ENCODE measurements at places on chromosomes 12 and 14.

DNA sequence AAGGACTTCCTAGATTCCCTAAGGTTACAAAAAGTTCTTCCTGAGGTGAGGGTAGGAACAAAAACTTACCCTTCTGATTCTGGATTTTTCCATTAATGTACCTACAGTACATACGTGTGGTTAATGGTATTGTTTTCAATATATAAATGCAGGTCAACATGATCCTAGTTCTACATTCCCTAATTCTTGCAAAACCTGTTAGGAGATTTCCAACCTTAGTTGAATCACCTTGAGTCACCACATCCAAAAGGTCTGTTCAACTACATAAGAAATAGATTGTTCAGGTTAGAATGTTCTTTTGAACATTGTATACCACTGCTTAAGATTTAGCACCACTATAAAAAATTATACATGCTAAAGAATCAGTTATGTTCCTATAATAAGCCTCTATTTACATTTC, 118.9 kb downstream of the GARIN6 start:
- no peak for DNase-seq

GRCh38 chr12:12922191-12922616, 29.8 kb downstream of the GPRC5D start:
- peak; percentile 35 for DNase-seq

- no peak for DNase-seq
These were observed 28.8 kb upstream of the IGF1 start for GRCh38 chr12:102509123-102509626.

DNA sequence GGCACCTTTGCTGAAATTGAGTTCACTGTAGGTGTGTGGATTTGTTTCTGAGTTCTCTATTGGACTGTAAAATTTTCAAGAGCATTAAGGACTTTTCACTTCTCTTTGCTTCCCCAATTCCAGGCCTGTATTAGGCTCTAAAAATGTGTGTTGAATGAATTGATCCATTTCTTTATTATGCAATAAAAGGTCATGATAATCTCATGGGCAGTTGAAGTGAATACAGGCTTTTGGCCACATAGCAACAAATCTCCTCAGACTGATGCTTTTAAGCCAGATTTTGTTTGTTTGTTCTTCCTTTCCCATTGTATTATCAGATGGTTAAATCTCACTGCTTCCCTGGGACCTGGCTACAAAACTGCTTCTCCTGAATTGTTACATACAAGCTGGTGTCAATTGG, 258.0 kb upstream of the FAR2 start:
- no peak for DNase-seq

- no peak for DNase-seq
These were observed 20.4 kb downstream of the RGS6 start for GRCh38 chr14:71952381-71953363.

GRCh38 chr14:53968726-53969125, 12.1 kb upstream of the BMP4 start:
- DNase-seq, result no peak

GRCh38 chr12:129827866-129828384, 75.9 kb downstream of the TMEM132D start:
- no peak for DNase-seq

DNA sequence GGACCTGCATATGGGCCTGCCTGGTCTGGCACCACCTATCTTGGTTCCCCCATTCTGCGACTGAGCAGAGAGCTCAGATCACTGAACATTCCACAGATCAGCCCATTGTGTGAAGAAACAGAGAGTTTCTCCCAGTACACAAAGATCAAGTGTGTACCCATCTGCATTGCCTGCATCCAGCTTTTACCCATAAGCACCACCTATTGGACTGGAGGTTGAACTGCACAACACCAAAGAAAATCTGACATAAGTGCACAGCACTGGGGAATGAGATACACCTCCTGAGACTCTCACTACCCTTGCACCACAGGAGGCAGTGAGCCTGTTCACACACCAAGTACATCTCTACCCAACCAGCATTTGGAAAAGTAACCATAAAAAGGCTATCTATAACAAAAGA, 362.6 kb upstream of the CLEC14A start:
- no peak for DNase-seq

DNA sequence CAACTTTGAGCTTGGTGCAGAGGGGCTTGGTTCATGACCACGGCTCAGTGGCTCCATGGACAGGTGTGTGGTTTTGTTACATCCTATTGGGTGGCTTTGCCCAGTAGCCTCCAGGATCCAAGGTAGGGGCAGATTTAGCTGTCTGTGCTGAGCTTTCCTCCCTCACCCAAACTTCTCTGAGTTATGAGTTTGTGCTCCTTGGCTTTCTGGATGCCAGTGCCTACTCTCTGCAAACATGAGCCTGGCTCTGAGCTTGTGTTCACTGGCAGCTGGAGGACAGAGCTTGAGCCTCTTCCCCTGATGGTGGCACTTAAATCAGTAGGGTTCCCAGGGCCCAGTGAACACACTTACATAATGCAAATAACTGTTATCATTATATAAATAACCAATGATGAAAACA, 45.3 kb upstream of the HECTD1 start:
- no peak for DNase-seq

DNA sequence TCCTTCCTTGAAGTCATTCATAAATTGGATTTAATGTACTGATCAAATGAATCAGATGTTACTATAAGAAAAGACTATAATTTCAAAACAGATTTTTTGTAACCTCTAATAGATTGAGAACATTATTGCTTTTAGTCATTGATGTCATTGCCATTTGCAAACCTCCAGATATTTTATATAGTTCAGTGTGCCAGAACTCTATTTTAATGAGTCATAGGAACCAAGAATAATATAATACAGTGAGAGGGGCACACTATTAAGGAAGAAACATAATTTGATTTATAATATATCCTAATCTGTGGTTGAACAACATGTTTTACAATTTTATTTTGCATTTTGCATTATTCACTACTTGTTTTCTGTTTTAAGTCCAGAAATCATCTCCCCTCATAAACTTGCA, 78.0 kb downstream of the LRRC9 start:
- no peak for DNase-seq

DNA sequence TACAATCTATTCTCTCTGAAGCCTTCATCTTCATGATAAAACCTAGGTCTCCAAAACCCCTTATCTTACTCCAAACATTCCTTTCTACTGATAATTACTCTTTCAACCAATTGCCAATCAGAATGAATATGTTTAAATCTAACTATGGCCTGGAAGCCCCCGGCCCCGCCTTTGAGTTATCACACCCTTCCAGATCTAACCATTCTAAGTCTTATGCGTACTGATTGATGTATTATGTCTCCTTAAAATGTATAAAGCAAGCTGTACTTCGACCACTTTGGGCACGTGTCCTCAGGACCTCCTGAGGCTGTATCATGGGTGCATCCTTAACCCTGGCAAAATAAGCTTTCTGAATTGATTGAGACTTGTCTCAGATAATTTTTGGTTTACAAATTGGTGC, 14.4 kb downstream of the PABPN1 start:
- DNase-seq, result no peak

DNA sequence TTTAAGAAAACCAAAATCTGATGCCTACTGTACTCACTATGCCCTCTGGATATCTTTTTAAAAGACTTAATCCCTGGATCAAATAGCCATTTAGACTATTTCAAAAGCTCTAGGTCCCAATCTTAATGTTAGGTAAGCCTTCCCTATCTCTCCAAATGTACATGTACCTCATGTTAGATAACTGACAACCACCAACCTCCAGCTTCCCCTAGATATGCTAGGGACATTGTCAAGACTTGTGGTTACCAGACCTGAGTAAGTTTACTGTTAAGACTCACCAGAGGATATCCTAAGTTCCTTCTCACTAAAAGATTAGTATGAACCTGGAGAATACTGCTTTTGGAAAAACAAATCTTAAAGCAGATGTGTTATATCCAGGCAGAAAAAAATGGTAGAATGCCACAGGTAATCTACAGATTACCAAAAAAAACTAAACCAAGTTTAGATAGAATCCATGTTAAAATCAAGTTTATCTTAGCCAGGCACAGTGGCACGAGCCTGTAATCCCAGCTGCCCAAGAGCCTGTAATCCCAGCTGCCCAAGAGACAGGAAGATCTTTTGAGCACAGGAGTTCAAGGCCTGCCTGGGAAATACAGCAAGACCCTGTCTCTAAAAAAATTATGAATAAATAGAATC, 9.7 kb downstream of the NAP1L1 start:
- no peak for DNase-seq

DNA sequence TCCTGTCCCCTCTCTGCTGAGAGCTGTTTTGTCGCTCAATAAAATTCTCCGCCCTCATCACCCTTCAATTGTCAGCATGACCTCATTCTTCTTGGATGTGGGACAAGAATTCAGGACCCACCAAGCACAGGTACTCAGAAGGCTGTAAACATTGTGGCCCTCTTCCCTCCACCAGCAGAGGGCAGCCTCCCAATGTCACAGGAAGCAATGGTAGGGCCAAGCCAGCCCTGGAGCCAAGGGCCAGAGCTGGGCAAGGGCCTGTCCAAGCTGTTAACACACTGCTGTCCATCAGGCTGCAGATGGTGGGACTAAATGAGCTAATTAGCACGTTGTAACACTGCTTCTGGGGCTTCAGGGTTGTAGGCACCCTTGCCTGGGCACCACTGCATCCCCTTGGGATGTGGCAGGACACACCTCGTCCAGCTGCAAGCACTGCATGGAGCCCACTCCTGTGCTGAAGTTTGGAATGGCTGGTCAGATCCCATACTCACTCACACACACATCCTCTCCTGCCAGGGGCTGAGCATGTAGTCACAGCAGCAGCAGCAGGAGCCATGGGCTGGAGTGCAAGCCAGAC, 62.7 kb upstream of the HECTD1 start:
- no peak for DNase-seq

DNA sequence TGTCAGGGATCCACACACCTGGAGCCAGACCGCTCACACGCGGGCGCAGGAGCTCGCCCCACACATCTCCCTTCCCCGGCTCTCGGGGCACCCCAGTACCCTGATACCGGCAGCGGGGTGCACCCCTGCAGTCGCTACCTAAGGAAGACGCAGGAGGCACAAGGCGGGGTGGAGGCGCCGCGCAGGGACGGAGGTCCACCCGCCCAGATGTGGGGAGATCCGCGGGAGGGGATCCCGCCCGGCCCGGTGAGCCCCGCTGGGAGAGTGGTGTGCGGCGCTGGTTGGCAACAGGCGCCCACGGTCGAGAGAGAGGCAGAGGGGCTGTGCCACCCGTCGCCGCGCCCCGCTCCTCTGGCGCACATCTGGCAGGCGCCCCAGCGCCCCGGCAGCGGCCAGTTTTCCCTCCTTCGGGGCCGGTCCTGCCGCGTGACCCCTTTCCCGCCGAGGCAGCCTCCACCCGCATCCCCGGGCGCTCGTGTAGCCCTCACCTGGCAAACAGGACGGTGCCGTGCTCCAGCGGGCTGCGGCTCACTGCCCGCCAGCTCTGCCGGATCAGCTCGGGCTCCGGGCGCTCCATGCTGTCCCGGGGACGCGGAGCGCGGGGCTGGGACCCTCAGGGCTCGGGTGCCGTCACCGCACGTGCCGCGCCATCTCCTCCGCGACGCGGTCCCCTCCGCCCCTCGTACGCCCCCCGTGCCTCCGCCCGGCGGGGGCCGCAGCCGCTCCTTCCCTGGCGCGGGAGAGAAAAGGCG, 469 bp downstream of the NGB start:
- DNase-seq, result no peak

GRCh38 chr14:94136575-94137331, 7.3 kb upstream of the IFI27L2 start:
- peak; percentile 84 for DNase-seq

GRCh38 chr12:63152321-63152700, 1.3 kb upstream of the AVPR1A start:
- DNase-seq, result no peak

DNA sequence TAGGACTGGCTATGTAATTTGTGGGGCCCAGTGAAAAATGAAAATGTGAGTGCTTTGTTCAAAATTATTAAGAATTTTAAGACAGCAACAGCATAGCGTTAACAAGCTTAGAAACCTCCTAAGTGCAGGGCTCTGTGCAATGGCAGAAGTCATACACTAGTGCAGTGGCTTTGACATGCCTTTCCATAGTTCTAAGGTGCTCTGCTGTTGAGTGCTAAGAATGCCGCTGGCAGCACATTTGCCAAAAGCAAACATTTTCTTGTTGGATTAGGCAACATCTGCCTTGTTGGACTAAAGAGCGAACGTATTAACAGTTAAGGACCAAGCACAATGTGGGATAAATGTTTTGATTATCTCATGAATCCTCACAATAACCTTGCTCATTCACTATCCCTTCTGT, 244.9 kb upstream of the PDE3A start:
- DNase-seq, result no peak

GRCh38 chr14:24123424-24124417, 6.7 kb upstream of the FITM1 start:
- no peak for DNase-seq

GRCh38 chr12:79857675-79858074, 77.2 kb downstream of the PPP1R12A start:
- no peak for DNase-seq

DNA sequence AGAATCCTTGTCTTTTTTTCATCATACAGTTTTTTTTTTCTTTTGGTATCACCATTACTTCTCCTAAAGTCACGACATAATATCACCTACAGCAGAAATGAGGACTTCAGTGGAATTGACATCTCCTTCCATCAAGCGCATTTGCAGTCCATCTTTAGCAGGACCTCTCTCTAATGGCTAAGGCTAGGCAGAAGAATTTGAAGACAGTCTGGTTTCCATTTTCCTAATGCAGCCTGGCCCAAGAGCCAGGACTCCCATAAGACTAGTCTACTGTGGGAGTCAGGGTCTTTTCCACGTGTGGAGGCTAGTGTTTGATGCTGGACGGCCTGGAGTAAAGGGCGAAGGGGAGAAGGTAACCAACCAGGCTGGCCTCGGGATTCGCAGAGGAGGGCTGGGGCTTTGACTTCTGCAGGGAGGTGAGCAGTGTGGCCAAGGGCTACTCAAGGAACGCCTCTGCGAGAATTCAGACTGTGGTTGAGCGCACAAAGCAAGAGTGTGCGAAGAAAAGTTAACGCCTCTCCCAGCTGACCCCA, 769 bp upstream of the ZNF740 start:
- peak; percentile 39 for DNase-seq

GRCh38 chr14:99094901-99095300, 177.1 kb downstream of the BCL11B start:
- no peak for DNase-seq

DNA sequence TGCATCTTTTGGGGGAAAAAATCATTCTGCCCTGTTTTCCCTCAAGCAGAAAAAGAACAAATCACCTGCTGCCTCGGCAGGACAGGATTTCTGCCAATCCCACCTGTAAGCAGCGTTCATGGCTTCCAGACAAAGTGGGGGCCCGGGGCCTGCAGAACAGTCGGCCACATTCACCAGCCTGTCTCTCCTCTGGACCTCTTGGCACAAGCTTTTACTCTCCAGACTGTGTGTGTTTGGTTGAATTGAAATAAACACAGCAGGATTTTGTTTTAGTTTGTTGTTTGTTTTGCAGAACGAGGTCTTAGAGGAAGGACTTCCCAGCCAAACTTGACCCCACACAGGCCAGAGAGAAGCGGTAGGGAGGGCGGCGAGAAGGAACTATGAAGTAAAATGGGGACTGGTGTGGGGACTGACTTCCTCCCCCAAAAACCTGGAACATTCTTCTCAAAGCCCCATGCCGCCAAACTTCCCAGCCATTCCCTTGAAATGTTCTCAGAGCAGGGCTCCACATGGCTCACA, 41.7 kb upstream of the FOS start:
- DNase-seq, result no peak

All from AG08396 (cell line).